Effector memory CD8-positive, alpha-beta T cell (primary cell): ENCODE measurements at places on chromosomes 5 and 9.
A peak's percentile ranks its signal among the peaks of the same experiment; 100 is the strongest.

GRCh38 chr9:385818-386398, 171.2 kb downstream of the DOCK8 start:
- no peak overlapping the region for H3K4me3 ChIP-seq
- peaks cover 82% of the 10 kb centered on the region for H3K36me3 ChIP-seq
- H3K27ac ChIP-seq = no peak overlapping the region
- H3K4me1 ChIP-seq = no peaks in the 10 kb centered on the region
- no peaks in the 10 kb centered on the region for H3K27me3 ChIP-seq

DNA sequence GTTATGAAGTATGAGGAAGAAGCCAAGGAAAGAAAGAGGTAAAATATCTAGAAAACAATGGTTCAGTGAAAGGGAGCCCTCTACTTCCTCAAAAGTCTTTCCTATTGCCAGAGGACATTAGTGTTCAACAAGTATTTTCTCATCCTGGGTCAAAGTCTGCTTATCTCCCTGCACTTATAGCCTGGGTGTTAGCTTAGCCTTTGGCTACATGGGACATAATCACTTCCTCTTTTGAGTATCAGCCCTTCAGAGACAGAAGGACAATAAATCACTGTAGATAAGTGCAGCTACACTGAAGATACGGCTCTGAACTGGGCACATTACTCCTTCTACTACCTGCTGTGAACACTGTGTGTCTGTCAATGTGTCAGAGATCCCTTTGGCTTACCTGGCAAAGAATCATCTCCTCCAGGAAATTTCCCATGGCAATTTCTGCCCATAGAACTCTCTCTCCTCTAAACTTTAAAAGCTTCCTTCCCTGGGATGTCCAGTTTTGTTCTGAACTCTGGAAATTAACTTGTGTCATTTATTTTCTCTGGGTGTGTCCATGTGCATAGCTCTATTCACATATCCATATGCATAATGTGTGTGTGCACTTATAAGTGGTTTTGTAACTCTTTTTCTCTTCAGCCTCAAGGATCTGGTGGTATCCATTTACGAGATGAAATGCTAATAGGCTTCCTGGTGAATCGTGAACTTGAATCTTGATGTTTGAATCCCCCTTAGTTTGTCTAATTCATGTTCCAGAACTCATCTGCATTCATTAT, 30.0 kb upstream of the RECK start:
- no peak overlapping the region for H3K4me3 ChIP-seq
- no peaks in the 10 kb centered on the region for H3K36me3 ChIP-seq
- DNase-seq = no peak
- H3K4me1 ChIP-seq = peaks cover 6% of the 10 kb centered on the region

DNA sequence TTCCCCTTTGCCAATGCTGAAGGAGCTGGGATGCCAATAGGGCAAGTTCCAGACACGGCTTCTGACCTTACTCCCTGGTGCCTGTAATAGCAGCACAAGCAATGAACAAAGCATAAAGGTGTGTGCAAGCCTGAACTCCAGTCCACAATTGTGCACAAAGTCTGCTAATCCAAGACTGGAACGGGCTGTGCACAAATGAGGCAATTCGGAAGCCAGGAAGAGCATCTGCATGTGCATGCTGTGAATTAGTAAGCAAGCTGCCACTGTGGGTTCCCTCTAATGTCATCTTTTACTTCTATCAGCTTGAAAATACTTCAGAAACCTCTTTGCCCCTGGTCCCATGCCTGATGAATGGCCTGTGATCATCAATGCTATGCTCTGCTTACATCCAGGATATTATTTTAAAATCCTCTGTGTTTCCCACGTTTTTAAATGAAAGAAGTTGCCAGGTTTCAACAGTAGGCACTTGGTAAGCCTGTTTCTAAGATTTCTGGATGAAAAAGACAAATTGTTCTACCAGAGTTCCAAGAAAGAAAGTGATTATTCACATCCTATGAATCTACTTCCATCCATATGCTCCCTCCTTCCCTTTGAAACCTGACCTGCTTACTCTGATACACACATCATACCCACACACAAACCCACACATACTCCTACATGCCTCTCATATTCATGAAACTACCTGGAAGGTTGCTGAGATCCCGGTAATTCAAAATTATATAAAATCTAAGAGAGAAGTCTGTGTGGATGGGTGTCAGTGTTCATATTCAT, 165.7 kb downstream of the KCTD16 start:
- peaks cover 9% of the 10 kb centered on the region for H3K27me3 ChIP-seq
- H3K36me3 ChIP-seq = no peaks in the 10 kb centered on the region
- no peak for DNase-seq
- H3K27ac ChIP-seq = no peak overlapping the region
- H3K4me3 ChIP-seq = no peak overlapping the region

DNA sequence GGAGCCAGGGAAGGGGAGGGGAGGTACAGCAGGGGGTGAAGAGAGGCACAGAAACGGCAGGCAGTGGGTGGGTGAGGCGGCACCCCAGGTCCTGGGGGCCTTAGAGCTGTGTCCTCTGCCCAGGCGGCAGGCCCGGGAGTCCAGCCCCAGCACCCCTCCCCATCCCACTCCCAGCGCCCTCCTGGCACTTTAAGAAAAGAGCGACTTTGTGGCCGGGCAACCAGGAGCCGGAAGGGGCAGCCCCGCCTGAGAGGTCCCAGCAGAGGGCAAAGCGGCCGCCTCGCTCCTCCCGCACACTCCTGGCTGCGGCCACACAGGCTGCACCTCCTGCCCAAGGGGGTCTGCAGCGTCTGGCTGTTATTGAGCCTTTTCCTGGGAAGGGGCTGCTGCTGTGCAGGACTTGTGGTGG, 42.6 kb downstream of the NACC2 start:
- no peak overlapping the region for H3K27ac ChIP-seq
- H3K27me3 ChIP-seq = no peaks in the 10 kb centered on the region
- H3K36me3 ChIP-seq = peaks cover 1% of the 10 kb centered on the region
- no peak for DNase-seq
- H3K4me3 ChIP-seq = peak overlapping the region; percentile 80

DNA sequence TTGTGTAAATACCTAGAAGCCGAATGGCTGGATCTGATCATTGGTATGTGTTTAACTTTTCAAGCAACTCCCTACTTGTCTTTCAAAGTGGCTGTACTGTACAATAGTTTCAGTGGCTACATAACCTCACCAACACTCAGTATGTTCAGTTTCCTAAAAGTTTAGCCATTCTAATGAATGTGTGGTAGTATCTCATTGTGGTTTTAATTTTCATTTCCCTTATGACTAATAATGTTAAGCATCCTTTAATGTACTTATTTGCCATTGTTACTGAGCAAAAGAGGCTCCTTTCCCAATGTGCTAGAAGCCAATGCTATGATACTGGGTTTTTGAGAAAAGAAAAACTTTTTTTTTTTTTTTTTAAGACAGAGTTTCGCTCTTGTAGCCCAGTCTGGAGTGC, 27.8 kb upstream of the ALDOB start:
- no peaks in the 10 kb centered on the region for H3K4me1 ChIP-seq
- no peak overlapping the region for H3K27ac ChIP-seq
- no peaks in the 10 kb centered on the region for H3K36me3 ChIP-seq
- peaks cover 50% of the 10 kb centered on the region for H3K27me3 ChIP-seq
- no peak for DNase-seq

GRCh38 chr9:84796404-84796803, 126.9 kb downstream of the NTRK2 start:
- H3K4me3 ChIP-seq = no peak overlapping the region
- H3K27me3 ChIP-seq = peaks cover 12% of the 10 kb centered on the region
- no peak for DNase-seq
- H3K36me3 ChIP-seq = no peaks in the 10 kb centered on the region

GRCh38 chr9:99602854-99603253, 218.8 kb upstream of the NR4A3 start:
- no peak overlapping the region for H3K27ac ChIP-seq
- DNase-seq = no peak

GRCh38 chr5:60820593-60821487, 23.2 kb downstream of the ELOVL7 start:
- H3K36me3 ChIP-seq = no peaks in the 10 kb centered on the region
- H3K27ac ChIP-seq = no peak overlapping the region
- peaks cover 5% of the 10 kb centered on the region for H3K27me3 ChIP-seq
- no peak for DNase-seq
- H3K4me1 ChIP-seq = no peaks in the 10 kb centered on the region

DNA sequence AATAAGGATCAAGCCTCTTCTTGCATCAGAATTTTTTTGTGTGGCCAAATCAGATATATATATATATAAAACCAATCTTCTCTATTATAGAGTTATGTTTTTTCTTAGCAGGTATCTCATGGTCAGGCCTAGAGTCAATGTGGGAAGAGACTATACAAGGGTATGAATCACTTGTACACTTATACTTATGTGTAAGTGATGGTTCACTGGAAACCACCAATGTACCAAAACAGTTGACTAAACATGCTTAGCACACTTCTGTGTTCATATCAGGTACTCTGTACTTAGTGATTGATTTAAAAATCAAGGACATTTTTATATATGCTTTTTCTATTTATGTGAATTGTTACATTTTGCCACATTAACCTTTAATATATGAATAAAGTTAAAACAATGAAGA, 92.6 kb downstream of the CWC27 start:
- H3K27ac ChIP-seq = no peak overlapping the region
- H3K27me3 ChIP-seq = no peaks in the 10 kb centered on the region
- H3K4me1 ChIP-seq = no peaks in the 10 kb centered on the region
- no peaks in the 10 kb centered on the region for H3K36me3 ChIP-seq
- H3K4me3 ChIP-seq = no peak overlapping the region

DNA sequence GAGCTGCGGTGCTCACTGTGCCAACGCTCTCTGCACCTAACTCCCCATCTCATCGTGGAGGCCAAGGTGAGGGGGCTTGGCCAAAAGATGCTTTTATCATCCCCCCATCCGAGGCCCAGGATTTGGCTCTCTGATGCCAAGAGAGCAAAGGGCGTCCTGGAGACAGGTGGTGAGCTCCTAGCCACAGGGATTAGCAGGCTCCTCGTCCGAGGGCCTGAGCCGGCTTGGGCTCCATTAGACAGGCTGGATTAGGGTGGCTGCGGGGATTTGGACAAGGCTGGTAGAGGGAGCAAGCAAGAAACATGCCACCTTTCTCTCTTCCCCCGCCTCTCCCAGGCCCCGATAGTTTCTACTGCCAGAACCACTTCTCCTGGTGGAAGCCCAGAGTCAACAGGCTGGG, 1.0 kb upstream of the GRM6 start:
- no peaks in the 10 kb centered on the region for H3K4me1 ChIP-seq
- no peak overlapping the region for H3K4me3 ChIP-seq
- no peak for DNase-seq
- H3K36me3 ChIP-seq = no peaks in the 10 kb centered on the region
- H3K27ac ChIP-seq = no peak overlapping the region
- H3K27me3 ChIP-seq = peaks cover 63% of the 10 kb centered on the region

- no peak overlapping the region for H3K27ac ChIP-seq
- H3K4me3 ChIP-seq = no peak overlapping the region
- no peaks in the 10 kb centered on the region for H3K36me3 ChIP-seq
- H3K4me1 ChIP-seq = no peaks in the 10 kb centered on the region
- no peaks in the 10 kb centered on the region for H3K27me3 ChIP-seq
Measured at GRCh38 chr5:9529041-9529480, 16.8 kb downstream of the SEMA5A start.
